ENCODE measurements at places on chromosomes 7 and 10.

DNA sequence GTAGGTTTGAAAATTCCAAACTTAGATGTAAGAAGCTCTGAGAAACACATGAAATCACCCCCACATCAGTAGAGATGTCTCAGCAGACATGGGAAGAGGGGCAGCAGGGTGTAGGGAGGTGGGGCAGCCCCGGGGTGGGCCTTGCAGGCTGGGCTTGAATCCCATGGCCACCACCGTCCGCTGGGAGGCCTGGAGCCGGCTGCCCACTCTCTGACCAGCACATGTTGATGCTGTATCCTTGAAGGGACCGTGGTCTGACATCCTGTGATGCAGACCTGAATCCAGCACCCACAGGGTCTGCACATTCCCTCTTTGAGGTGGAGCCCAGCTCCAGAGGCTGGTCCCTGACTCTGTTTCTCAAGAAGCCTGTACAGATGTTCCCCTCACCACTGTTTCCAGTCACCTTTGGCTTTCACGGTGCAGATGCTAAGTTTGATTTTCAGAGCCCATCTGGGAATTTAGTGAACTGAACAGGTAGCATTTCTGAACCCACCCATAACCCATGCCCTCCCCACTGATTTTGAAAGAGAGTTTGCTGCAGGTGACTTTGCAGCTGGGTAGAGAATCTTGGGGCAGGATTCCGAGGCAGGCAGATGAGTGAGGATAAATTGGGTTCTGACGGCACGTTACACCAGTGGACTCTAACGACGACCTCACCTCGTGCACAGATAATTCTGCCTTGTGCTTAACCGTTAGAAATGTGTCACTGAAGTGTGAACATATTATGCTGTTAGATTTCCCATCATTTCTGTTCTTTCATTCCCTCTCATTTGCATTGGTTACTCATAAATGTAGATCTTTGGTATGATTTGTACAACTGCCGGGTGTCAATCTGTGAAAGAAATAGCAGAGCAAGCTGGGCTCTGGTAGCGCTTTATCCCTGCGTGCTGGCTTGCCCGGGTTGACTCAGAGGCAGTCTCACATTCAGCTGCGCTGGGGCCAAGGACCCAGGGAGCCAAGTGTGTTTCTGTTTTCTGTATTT is 45.7 kb downstream of the IKZF1 start:
- DNase-seq = no peak

DNA sequence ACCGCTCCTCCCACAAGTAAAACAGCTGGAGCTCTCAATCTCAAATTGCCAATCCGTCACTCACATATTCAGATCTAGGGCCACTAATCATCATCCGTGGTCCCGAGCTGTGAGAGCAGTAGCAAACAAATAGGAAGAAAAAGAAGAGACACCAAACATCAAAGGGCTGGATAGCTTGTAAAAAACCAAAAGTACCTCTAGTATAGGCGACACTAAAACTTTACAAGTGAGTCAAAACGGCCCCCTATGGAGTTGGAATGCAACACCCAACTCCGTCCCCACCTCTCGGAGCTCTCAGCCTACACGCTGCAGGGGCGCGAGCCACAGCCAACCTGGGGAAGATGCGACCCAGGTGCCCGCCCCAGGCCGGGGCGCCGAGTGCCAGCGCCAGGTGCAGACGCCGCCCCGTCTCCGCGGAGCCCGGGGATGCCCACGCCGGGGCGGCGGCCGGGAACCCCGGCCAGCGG is 581 bp downstream of the FAM3C start:
- DNase-seq = peak; percentile 76

DNA sequence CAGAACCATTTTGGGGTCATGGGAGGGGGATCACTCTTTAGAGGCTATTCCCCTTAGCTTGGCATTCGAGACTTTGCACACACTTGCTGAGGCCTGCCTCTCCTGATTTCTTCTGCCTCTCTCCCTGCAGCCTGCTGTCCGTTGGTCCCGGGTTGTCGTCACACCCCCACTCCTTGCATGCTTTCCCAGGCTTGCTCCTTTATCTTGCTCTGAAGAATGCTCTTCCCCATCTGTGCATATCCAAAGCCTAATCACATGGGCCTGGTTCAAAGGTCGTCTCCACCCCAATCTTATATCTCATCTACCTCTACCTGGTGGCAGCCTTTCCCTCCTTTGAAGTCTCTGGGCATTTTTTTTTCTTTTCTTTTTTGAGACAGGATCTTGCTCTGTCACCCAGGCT is 24.3 kb upstream of the EMX2 start:
- DNase-seq = no peak

DNA sequence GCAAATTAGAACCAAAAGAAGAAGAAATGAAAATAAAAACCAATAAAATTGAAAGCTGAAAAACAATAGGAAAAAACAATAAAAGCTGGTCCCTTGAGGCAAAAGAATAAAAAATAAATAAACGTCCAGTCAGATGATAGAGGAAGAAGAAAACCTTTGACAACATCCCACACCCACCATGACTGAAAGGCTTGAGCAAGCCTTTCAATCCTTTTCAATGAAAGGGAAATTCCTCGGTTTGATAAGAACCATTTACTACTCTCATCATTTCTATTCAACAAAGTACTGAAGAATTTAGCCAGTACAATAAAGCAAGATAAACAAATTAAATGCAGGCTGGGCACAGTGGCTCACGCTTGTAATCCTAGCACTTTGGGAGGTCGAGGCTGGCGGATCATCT is 3.8 kb downstream of the SLC25A40 start:
- no peak for DNase-seq

GRCh38 chr10:119370111-119370741 is 162.9 kb downstream of the GRK5 start:
- DNase-seq = no peak

DNA sequence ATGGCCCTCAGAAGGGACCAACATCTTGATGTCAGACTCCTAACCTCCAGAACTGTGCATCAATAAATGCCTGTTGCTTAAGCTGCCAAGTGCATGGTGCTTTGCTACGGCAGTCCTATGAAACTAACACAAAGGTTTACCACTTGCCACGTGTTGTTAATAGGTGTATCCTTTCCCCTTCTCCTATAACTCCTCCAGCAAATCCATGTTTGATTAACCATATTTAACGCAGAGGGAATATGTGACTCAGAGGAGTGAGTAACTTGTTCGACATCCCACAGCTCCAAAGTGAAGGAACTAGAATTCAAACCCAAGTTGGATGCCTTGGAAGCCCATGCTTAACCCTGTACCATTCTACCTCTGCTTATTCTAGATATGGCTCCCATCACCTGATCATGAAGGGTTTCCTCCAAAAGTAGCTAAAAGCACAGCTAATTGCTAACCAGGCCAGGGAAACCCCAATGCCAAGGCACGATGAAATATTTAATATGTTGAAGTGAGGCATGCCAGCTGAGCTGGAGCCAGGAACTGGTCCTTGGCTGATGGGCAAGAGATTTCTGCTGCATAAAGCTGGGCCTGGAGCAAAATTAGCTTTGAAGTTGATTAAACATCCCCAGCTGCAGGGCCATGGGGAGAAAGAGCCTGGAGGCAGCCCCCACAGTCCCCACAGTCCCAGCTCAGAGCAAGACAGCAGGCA is 131.9 kb downstream of the C10orf90 start:
- DNase-seq = no peak

Data from ACHN (cell line).